NCI-H187 (cell line): ENCODE measurements at places on chromosomes 7 and 10.

DNA sequence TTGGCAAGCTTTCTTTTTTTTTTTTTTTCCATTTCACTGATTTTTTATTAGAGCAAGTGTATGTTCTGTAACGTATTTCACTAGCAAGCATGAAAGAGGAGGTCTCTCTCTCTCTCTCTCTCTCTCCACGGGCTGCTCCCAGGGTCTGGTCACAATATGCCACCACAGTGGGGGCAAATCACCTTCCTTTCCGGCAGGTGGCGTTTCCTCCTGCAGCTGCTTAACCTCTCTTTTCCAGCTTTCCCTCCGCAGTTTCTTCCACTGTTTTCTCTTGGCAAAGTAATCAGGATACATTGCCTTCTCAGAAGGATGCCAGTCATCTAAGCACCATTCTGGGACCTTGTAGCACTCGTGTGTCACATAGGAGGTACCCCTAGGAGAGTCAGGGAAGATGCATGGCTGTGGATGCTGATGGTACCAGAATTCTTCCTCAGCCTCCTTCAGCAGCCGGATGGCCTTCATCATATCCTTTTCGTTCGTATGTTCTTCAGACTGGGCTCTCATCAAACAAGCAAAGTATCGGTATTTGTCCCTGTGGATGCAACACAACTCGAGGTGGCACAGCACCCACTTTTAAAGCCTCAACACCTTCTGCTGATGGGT is 197.3 kb upstream of the PODXL start:
- no peak for DNase-seq

DNA sequence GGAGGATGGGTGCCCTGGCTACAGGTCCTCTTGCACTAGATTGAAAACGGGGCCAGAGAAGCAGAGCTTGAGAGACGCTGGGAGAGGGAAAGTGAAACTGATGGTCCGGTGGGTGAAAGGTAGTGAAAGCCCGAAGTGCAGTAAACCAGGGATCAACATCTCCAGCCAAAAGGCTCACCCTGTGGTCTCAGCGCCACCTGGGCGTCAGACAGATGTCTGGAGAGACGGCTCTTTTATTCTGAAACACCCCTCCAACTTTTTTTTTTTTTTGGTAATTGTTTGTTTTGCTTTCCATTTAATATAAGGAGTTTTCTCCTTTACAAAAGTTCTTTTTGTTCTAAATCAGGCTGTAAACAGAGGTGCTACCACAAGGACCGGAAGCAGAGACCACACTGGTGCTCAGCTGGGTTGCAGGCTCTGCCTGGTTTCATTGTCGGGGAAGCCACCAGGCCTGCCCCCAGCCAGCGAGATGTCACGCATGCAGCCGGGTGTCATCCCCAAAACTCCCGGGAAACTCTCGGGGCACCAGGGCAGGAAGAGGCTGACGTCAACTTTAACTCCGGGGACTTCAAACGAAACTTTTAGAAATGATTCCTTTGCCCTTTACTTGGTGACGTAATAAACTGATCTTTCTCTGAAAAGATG is 11.2 kb downstream of the IL2RA start:
- DNase-seq, result no peak

DNA sequence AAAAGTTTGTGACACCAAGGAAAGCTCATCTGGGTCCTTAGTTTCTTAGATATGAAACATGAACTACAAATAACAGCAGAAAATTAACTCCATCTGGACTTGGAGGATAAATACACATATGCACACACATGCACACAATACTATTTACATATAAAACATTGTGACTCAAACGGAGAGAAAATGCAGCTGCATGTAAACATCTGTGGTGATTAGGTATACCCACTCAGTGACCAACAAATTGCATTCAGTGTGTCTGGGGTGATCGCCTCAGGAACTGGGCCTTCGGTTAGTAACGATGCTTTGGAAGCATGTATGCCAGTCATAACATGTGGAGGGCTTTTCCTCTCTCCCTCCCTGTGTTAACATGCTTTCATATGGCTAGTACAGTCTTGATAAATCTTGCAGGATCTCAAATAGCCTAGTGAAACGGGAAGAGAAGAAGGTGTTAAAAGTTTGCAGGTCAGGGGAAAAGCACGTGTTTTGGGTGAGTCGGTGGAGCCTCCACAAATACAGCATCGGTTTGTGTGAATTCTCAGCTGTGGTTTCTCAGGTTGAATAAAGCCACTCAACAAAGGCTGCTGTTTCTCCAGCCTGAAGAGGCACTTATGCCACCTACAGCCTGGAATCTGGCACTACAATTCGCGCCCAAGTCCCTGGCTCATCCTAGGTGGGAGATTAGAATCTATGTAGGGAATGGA is 8.7 kb upstream of the GLRX3 start:
- DNase-seq, result peak; percentile 5

DNA sequence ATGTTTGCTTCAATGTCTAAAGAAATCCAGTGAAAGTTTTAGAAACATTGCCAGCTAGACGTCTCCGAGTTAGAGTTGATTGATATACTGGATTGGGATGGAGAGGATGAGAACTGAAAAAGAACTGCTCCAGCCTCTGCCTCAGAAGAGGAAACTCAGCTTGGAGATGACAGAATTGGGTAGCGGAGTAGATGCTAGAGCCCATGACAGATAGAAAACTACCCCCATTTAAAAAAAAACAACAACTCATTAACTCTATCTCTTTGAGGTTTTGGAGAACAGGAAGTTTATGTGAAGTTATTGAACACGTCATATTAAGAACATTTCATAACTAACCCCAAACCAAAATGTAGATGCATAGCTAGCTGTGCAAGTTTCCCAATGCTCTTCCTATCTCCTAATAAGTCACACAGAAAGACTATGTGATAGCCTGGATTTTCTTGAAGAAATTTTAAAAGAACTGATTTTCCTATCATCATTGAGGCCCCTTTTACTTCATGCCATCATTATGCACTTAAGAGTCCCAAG is 28.3 kb upstream of the AFAP1L2 start:
- DNase-seq, result no peak

GRCh38 chr7:15309872-15310271 is 251.9 kb downstream of the AGMO start:
- no peak for DNase-seq

GRCh38 chr10:121450247-121450646 is 148.0 kb downstream of the FGFR2 start:
- DNase-seq, result no peak

- DNase-seq, result no peak
Measured at GRCh38 chr7:15130666-15131541, 228.4 kb upstream of the DGKB start.

DNA sequence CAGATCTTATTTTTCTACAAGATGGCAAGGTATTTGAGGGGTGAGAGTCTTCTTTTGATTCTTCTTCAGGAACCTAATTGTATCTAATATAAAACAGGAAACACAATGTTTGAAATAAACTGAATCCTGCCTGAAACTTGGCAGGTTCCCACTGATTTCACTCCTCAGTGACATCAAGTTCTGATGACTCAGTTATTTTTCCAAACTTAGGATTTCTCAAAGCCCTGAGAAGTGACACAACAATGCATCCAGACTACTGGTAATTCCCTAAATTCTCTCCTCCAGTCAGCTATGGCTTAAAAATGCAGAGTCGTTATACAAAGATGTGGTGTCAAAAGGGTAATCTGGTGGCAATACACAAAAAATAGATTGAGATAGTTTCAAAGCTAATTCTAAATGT is 80.9 kb downstream of the ABLIM1 start:
- DNase-seq, result no peak

DNA sequence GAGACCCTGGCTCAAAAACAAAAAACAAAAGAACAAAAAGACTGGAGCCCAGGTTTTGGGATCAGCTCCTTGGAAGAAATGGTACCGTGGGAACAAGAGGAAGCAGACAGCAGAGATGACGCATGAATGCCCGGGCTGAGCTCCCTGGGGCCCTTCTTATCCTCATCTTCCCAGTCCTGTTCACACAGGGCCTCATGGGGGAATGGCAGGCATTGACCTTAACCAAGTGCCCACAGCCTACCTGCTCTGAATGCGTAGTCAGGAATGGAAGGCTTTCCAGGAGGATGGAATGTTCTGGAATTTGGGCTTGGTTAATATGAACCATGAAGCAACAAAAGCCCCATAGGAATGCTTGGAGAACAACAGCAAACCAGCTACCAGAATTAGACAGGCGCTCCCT is 154.7 kb downstream of the PRPF18 start:
- DNase-seq, result no peak

DNA sequence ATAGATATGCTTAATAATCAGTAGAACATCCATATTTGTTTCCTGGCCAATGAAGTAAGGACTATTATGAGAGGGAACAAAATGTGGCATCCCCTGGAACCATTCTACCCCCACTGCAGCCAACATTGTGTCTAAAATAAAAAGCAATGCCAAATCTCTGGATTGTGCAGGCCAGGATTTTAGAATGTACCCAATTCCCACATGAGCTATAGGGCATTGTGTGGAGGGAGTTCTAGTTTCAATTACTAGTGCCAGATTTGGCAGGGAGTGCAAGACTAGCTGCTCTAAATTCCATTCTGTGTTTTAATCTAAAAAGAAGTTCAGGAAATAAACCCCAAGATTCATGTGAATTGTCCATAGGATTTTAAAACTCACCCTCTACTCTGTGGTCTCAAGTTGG is 112.3 kb downstream of the HGF start:
- DNase-seq, result no peak

DNA sequence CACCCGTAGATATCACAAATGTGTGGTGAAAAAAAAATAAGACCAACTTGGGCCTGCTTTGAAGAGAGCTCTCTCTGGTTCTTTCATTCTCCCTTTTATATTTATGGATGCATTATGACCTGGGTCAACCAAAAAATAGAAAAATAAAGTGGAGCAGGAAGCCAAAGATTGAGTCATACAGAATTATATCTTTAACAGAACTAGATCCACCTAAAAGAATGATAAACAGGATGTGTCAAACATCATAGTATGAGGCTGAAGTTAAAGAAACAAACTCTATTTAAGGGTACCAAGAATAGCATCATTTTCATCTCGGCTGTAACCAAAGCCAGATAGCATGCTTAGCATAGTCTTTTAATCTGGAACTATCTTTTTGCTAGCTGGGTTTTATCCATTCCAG is 28.8 kb upstream of the NMT2 start:
- no peak for DNase-seq

- DNase-seq, result no peak
Measured at GRCh38 chr10:107971411-107971810, 806.9 kb upstream of the SORCS1 start.

DNA sequence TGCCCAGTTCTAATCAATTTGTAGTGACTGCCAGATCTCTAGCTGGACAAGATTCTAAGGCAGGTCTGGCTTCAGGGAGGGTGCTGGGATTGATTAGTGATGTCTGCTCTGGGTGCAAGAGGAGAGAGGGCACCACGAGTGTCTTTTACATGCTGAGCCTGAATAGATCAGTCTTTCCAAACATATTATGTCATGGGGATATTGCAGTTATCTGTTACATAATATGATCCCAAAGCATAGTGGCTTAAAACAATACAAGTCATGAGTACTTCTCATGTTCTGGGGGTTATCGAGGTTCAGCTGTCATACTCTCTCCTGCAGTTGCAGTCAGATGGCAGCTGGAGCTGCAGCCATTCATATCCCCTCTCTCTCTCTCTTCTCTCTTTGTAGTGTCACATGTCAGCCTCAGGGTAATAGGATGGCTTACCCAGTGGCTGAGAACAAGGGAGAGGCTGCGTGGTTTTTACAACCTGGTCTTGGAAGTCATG is 26.0 kb downstream of the SLC29A3 start:
- DNase-seq, result no peak

DNA sequence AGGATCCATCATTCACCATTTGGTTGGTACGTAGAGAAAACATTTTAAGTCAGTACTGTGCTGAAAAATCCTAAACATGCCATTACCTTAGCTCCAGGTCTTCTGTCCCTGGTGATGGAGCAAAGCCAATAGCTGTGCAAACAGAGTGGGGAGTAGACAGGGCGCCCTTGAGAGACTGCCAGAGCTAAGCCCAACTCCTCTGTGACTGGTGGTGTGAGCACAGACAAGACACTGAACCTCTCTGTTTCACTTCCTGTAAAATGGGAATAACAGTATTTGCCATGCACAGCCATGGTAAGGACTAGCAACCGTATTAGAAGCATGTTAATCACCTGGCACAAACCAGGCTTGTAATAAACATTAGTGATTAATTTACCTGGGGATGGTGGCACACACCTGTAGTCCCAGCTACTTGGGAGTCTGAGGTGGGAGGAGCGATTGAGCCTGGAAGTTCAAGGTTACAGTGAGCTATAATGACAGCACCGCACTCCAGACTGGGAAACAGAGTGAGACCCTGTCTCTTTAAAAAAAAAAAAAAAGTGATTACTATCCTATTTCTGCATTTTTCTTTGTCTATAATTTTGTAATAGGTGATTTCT is 28.7 kb downstream of the LYZL1 start:
- DNase-seq, result no peak

- DNase-seq, result no peak
Measured at GRCh38 chr7:131970602-131971001, 414.2 kb upstream of the PODXL start.
